ENCODE measurements at places on chromosomes 12 and 14.
A peak's percentile ranks its signal among the peaks of the same experiment; 100 is the strongest.

- DNase-seq: no peak
Measured at GRCh38 chr12:107635139-107635538, 50.5 kb upstream of the PWP1 start.

DNA sequence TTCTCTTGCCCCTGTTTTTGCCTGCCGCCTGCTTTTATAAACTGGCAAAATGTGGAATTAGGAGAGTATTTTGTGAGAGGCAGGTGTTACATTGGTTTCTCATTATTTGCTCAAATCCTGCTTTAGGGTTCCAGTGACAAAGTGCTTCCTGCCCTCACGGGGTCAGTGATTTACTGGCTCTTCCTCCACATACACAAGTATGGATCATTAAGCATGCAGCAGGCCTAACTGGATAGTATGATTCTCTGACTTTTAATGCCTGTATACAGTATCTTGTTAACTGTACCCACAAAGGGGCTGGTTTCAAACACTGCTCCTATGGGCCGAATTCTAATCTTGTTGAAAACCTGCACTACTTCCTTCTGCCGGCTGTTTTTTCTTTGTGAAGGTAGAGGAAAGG, 63.2 kb downstream of the PTCSC3 start:
- DNase-seq: no peak

GRCh38 chr14:98210045-98210672, 1061.8 kb downstream of the BCL11B start:
- DNase-seq: peak; percentile 73

GRCh38 chr14:93536945-93537344, 106.2 kb downstream of the UNC79 start:
- DNase-seq: peak; percentile 62

DNA sequence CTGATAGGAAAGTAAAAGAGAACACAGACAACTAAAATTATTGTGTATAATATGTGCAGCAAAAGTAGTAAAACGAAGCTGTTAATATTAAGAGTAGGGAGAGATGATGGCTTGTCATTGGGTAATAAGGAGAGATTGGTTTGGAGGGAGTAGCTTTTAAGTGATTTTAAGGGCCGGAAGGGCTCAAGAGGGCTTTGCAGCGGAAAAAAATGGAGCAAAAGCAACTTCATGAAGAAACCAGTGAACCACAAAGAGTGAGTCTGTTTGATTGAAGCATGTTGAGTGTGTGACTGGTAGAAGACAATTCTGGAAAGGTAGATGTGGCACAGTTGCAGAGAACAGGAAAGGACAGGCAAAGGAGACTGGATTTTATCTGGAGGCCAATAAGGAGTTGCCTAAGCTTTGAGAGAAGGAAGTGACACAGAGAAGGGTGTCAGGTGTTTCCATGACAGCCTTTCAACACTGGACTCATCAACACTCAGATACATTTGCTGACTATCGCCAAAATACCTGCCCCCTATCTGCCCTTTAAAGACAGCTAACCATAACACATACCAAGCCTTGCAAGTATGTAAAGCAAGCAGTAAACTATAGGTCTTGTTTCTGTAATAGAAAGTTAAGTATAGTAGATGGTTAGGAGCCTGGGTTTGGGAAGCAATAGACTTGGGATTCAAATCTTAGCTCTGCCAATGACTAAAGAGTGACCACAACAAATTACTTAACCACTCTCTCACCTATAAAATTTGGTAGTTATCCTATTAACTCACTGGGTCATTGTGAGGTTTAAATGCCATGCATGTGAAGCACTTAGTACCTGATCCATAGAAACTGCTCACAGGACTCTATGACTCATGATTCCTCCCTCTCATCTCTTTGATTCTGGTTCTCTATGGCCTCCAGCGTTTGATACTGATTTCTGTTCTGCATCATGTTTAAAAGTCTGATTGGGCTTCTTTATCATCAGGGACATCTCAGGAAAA, 117.3 kb upstream of the LMNTD1 start:
- no peak for DNase-seq

DNA sequence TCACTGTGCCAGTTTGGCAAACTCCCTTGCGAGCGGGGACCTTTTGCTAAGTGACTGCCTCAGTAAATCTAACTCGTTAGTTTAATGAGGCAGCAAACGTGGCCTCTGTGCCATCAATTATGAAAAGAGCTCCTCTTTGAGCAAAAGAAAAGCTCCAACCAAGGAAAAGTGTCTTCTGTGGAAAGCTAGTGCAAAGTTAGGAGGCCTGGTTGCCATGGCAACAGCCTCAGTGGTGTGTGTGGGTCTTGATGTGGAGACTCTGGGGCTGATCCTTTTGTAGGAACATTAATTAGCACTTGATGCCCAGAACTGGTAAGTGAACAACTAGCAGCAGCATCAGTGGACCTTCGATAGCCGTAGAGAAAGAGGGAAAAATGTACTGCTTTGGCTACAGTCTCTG, 145.7 kb downstream of the CHST11 start:
- no peak for DNase-seq

GRCh38 chr12:76216585-76217472, 131.4 kb downstream of the BBS10 start:
- DNase-seq: peak; percentile 66

DNA sequence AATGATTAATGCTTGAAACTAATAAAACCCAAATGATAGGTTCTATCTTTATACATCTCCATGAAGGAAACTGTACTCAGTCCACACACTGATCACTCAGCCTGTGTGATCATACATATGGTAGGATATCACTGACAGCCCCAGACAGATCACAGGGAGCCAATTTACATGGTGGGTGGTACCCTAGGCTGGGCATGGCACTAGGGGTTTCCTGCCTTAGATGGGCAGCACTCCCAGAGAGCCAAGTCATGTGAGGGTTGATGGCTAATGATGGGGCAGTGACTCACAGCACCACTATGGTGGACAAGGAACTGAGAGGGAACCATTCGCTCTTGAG, 89.6 kb upstream of the PTPRR start:
- DNase-seq: no peak

GRCh38 chr12:122830517-122831214, 4.6 kb upstream of the HIP1R start:
- no peak for DNase-seq

DNA sequence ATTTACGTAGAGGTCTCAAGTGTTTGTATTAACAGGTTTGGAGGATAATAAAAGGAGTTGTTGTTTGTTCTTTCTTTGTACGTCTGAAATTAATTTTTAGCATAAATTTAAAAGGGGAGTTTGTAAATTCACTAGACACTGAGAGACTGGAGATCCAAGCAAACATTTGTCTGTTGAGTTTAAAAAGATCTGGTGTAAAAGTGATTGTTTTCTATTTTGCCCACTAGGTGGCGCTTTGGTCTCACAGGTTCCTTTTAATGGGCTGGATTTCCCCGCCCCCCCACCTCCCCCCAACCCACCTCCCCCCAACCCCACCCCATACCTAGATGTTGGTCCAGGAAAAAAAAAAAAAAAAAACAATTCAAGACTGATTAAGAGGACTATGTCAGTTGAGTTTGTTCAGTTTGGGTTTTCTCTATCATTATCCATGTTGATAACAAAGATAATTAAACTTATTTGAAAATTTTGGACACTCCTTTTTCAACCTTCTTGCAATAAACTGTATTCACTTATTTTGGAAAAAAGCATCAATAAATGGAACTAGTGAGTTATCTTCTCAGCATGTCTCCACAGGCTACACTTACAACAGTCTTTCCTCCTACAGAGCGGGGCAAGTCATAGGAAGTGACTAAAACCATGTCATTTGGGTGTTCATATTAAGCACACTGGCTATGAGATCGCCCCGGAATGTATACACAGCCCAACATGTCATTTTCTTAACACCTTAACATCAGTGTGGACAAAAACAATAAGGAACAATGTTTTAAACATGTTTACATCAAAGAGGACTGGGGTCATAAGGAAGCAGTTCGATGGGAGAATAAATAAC, 841.1 kb downstream of the NRXN3 start:
- peak; percentile 29 for DNase-seq

DNA sequence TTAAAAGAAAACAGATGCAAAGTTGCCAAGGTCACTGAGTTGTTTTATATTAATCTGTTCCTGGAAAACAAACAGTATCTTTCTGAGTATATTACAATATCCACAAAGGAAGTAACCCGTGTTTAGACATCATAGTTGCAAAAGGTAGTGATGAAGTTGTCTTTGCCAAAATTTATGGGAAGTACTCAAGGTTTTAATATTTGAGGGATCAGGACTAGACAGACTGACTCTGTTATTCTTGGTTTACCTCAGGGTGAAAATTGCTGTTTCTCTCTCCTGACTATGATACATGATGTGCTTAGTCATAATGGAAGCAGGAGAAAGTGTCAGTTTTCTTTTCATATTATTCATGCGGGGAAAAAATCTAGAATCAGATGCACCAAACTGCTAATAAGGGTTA, 28.3 kb downstream of the TMEM233 start:
- no peak for DNase-seq

DNA sequence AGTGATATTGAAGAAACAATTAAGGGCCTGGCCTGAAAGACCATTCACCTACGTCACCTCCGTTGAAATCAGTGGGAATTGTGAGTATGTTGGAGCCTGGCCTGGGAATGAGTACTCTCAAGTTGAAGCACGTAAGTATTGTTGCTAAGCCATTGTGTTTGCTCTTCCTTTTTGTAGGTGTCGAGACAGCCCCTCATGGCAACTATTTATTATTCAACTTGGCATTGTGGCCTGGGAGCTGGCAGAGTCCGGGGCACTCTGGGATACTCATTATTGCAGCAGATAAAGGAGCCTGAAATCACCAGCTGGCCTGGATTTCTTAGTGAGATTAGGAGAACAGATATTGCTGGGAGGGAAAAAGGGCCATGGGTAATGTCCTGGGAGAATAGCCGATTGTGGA, 147.4 kb downstream of the C12orf75 start:
- DNase-seq: no peak

- DNase-seq: no peak
Measured at GRCh38 chr14:68784226-68784910, 8.5 kb downstream of the ZFP36L1 start.

- no peak for DNase-seq
Measured at GRCh38 chr12:6914947-6915788, 788 bp downstream of the ENO2 start.

GRCh38 chr12:120640861-120641833, 721 bp downstream of the CABP1 start:
- DNase-seq: peak; percentile 67

GRCh38 chr12:54039417-54040147, 6.7 kb downstream of the HOXC5 start:
- no peak for DNase-seq

- no peak for DNase-seq
Measured at GRCh38 chr12:38555620-38556591, 239.3 kb downstream of the ALG10B start.

DNA sequence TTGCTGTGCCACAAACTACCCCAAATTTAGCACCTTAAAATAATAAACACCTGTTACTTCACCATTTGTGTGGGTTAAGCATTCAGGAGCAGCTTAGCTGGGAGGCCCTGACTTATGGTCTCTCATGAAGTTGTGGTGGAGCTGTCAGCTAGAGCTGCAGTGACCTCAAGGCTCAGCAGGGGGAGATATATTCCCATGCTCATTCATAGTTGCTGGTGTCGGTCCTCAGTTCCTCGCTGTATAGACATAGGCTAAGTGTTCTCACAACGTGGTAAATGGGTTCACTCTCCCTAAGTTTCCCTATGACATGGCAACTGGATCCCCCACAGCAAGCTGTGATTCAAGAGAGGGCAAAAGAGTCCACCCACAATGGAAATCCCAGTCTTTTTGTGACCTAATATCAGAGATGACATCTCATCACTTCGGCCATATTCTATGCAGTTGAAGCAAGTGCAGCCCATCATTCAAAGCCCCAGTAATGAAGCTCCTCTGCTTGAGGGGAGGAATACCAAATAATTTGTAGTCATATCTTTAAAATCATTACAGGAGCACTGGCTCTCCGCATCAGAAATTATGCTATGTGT, 41.1 kb downstream of the PRB3 start:
- DNase-seq: peak; percentile 69

GRCh38 chr14:32450919-32451675, 122.0 kb downstream of the AKAP6 start:
- DNase-seq: no peak

- DNase-seq: peak; percentile 71
Measured at GRCh38 chr14:61308198-61308597, 13.2 kb upstream of the PRKCH start.

DNA sequence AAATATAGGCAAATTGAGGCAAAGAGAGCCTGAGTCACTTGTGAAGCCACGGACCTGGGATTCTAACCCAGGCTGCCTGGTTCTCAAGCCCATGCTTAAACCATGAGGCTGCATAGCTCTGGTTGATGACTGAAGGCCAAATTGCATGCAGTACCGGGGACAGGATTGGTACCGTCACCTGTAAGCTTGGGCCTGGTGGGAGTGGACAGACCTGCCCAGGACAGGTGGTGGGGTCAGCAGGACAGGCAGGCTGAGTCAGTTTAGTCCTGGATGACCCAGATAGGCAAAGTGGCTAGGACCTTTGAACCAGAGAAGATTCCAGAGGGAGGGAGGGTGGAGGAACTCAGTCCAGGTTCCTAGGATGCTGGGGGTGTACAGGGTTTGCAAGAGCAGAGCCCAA, 25.8 kb downstream of the RIN3 start:
- DNase-seq: no peak

- DNase-seq: no peak
Measured at GRCh38 chr12:108162207-108162606, 33.1 kb downstream of the WSCD2 start.

GRCh38 chr14:49703965-49704364, 11.0 kb downstream of the KLHDC1 start:
- DNase-seq: no peak

- no peak for DNase-seq
Measured at GRCh38 chr12:89092297-89092696, 260.0 kb downstream of the DUSP6 start.

GRCh38 chr14:105479431-105480158, 5.0 kb downstream of the CRIP2 start:
- DNase-seq: no peak

DNA sequence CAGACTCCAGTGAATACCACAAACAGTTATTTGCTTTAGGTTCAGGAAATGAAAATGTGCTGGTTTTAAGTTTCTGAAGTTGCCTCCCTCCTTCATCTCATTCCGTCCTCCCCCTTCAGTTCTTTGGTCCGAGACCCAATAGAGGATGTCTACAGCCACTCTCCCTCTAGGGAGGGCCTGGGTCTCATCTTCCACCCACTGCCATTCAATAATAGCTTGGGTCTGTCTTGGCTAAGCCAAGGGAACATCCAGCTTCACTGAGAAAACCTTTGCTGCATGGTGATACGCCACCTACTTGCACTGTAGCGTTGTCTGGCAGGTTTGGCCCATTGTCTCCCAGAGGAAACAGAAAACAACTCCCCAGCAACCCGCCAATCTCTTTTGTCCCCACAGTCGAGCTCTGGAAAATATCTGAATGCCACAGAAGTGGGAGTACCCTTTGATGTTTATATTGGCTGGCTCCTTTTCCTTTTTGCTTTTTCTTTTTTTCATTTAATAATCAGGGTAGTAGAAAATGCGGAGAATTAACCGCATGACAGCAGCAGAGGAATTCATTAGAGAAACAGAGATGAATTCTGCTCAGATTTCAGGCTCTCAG, 380.1 kb downstream of the RAD51B start:
- DNase-seq: no peak

GRCh38 chr14:61649283-61649682, 46.0 kb upstream of the HIF1A start:
- no peak for DNase-seq

GRCh38 chr12:93018610-93019009, 89.5 kb upstream of the EEA1 start:
- no peak for DNase-seq

- no peak for DNase-seq
Measured at GRCh38 chr14:101958418-101959180, 5.8 kb upstream of the DYNC1H1 start.

GRCh38 chr12:9243999-9244649, 35.9 kb upstream of the PZP start:
- no peak for DNase-seq
